ENCODE measurements at places on chromosomes 1 and 21.

DNA sequence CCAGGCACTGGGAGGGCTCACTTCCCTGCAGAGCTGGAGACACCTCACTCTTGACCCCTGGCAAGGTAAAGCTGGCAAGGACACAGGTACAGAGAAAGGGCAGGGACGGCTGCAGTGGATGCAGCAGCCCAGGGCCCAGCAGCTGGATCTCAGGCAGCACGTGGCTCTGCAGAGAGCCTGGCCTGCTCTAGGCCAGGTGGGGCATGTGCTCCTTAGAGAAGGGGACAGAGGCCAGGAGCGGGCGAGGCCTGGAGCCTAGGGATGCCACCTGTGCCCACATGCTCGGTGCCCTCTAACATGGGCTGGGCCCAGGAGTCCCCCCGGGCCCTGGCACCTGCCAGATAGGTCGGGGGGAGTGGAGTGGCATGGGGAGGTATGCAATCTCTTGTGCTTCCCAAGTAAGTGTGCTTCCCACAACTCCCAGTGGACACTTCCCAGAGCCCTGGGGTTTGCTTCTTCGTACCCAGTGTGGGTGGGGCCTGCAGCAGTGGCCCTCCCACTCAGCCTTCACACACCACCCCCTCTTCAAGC lies 30.0 kb downstream of the WNT3A start:
- DNase-seq = peak; percentile 20

- no peak for DNase-seq
Measured at GRCh38 chr1:92755541-92756461, 29.1 kb downstream of the EVI5 start.

- DNase-seq = no peak
Measured at GRCh38 chr1:206955476-206956451, 9.5 kb upstream of the PIGR start.

GRCh38 chr1:34709547-34709946 lies 45.3 kb upstream of the GJB5 start:
- no peak for DNase-seq

- no peak for DNase-seq
Measured at GRCh38 chr1:225485226-225485625, 57.4 kb upstream of the LBR start.
